ENCODE measurements at places on chromosomes 4 and X.

GRCh38 chr4:177264788-177265422, 44.8 kb upstream of the NEIL3 start:
- DNase-seq = no peak
- no peaks in the 10 kb centered on the region for H3K4me1 ChIP-seq
- no peak overlapping the region for H3K4me3 ChIP-seq
- no peaks in the 10 kb centered on the region for H3K36me3 ChIP-seq

DNA sequence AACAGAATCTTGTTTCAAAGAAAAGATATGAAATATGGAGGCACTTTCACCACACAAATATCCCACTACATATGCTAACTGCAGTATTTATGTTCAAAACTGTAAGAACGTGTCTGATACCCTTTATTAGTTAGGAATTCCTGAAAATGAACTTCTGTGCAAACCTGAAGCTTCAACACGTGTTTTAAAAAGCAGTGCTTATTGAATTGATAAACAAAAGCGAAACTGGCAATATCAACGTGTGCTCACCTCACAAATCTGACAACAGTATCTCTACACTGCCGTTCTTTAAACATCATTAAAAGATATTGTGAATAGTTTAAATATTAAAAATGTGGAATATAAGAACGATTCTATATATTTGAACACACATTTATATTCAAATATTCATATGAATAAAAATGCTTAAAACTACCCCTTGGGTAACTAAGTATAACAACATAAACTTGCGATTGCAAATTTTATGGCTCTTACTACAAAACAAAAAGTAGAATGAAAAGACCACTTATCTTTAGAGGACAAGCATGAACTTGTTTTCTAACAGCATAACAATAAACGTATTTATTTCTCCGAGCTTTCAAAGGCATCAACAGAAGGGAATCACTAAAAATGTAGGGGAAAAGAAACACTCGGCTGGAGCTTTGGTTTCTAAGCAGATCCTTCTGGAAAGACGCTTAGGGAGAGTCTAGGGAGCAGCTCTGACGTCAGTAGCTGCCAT, at the start of gene LRP2BP:
Gene LRP2BP (minus strand): TSS at position 687 of the 718 bp plus-strand sequence. CDS start 17,738 bp downstream, outside the sequence.
- H3K4me3 ChIP-seq = peak within 1 kb of the TSS; percentile 48
- no peaks in the 10 kb centered on the region for H3K27me3 ChIP-seq
- H3K36me3 ChIP-seq = no peaks in the 10 kb centered on the region

DNA sequence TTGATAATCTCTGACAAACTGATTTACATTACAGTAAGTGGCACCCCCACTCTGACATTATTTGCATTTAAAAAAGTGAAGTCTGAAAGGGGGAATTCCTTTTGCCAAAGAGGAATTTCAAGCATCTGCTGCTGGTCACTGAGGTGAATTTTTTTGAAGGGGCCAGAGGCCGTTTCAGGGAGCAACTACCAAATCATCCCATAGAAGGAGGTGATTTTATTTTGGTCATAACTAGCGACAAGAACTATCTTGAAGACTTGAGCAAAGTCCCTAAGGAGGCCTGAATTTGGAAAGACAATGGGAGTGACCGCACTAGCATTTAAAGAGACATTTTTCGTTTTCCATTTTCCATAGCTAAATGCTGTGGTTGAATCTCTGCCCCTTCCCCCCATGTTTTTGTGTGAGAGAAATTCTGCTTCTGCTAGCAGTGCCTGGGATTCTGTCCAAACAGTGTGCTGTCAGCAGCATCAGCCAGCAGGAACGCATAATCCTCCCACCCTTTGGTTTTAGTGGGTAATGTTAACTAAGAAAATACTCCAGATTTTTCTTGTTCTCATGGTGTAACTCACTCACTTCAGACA, 110.1 kb upstream of the MED14 start:
- H3K27ac ChIP-seq = peak overlapping the region; percentile 62
- no peaks in the 10 kb centered on the region for H3K4me1 ChIP-seq
- H3K27me3 ChIP-seq = no peaks in the 10 kb centered on the region

GRCh38 chr4:56149591-56149990, 200.8 kb downstream of the CEP135 start:
- no peaks in the 10 kb centered on the region for H3K4me1 ChIP-seq
- H3K4me3 ChIP-seq = no peak overlapping the region
- DNase-seq = no peak
- H3K27me3 ChIP-seq = no peaks in the 10 kb centered on the region
- H3K27ac ChIP-seq = no peak overlapping the region
- no peaks in the 10 kb centered on the region for H3K36me3 ChIP-seq

GRCh38 chr4:110793890-110794554, 171.1 kb upstream of the PITX2 start:
- H3K36me3 ChIP-seq = no peaks in the 10 kb centered on the region
- peaks cover 9% of the 10 kb centered on the region for H3K4me1 ChIP-seq
- no peak overlapping the region for H3K4me3 ChIP-seq
- peak; percentile 89 for DNase-seq

DNA sequence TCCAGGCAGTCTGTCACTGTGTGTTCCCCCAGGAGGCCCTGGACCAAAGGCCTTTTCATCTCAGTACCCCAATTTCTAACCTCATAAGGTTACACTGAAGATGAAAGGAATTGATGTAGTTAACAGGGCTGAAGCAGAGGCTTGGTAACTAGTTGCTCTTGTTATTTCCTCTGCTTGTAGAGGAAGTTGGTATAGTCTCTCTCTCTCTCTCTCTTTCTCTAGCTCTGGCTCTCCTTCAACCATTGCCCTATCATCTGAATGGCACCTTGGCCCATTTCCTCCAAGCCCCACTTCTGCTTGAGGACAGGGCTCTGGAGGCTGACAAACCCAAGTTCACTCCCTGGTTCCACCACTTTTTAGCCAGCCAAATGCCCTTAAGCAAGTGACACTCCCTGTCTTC, 96.1 kb downstream of the MAMLD1 start:
- H3K27ac ChIP-seq = no peak overlapping the region
- DNase-seq = no peak
- H3K36me3 ChIP-seq = no peaks in the 10 kb centered on the region
- H3K4me3 ChIP-seq = no peak overlapping the region
- no peaks in the 10 kb centered on the region for H3K4me1 ChIP-seq
- no peaks in the 10 kb centered on the region for H3K27me3 ChIP-seq

DNA sequence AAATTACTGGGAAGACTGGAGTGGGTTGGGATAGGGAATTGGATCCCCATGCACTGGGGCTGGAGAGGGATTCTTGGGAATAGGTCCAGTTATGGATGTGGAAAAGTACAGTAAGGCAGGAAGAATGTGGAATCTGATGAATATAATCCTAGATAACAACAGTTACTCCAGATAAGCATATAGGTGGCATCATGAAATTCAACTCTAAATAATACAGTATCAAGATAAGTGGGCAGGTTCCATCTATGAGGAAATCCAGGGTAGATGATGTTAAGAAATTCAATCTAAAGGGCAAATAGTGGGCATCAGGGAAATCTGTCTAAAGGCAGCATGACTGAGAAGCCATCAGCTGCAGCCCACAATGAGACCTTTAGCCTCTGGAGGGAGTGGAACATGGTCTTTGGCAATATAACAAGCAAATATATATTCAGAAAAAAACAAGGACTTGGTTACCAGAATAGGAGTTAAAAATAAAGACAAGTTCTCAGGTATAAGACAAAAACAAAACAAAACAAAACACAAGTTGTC, 1.2 kb downstream of the DTHD1 start:
- H3K4me1 ChIP-seq = peaks cover 5% of the 10 kb centered on the region
- H3K27ac ChIP-seq = no peak overlapping the region
- no peaks in the 10 kb centered on the region for H3K36me3 ChIP-seq
- H3K4me3 ChIP-seq = no peak overlapping the region

DNA sequence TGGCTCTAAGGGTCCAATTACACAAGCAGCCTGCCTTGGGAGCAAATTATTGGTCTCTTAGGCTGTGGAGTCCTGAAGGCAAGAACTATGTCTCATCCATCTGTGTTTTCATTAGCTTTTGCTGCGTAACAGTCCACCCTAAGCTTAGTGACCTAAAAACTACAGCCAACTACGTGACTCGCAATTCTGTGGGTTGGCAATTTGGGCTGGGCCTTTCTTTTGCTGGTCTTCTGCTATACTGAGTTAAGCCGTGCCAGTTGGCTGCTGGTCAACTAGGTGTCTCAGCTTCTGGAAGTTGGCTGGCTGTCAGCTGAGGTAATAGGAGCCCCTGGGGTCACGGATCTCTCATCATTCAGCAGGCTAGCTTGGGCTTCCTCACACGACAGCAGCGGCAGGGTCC, 205.6 kb upstream of the S100G start:
- DNase-seq = no peak
- no peaks in the 10 kb centered on the region for H3K36me3 ChIP-seq
- H3K4me1 ChIP-seq = no peaks in the 10 kb centered on the region
- no peak overlapping the region for H3K4me3 ChIP-seq
- H3K27ac ChIP-seq = no peak overlapping the region

GRCh38 chr4:186887752-186888151, 164.1 kb upstream of the FAT1 start:
- H3K27ac ChIP-seq = no peak overlapping the region
- H3K27me3 ChIP-seq = no peaks in the 10 kb centered on the region
- H3K36me3 ChIP-seq = no peaks in the 10 kb centered on the region
- DNase-seq = no peak
- H3K4me3 ChIP-seq = no peak overlapping the region

DNA sequence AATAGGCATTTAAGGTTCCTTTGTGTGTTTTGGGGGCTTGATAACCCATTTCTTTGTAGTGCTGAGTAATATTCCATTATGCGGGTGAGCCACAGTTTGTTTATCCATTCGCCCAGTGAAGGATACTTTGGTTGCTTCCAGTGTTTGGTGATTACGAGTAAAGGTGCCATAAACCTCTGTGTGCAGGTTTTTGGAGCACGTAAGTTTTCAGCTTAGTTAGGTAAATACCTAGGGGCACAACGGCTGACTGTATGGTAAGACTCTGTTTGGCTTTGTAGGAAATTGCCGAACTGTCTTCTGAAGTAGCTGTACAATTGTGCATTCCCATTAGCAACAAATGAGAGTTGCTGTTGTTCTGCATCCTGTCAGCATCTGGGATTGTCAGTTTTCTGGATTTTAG, 3.8 kb upstream of the TBL1X start:
- no peaks in the 10 kb centered on the region for H3K36me3 ChIP-seq
- no peaks in the 10 kb centered on the region for H3K27me3 ChIP-seq
- H3K4me1 ChIP-seq = no peaks in the 10 kb centered on the region
- no peak overlapping the region for H3K4me3 ChIP-seq
- H3K27ac ChIP-seq = no peak overlapping the region

GRCh38 chr4:174948826-174949225, 30.7 kb downstream of the ADAM29 start:
- no peaks in the 10 kb centered on the region for H3K36me3 ChIP-seq
- no peak overlapping the region for H3K27ac ChIP-seq
- H3K27me3 ChIP-seq = no peaks in the 10 kb centered on the region

- H3K27ac ChIP-seq = no peak within 1 kb of the TSS
- peak within 1 kb of the TSS; percentile 50 for H3K4me3 ChIP-seq
- no peaks in the 10 kb centered on the region for H3K36me3 ChIP-seq
- peaks cover 47% of the 10 kb centered on the region for H3K27me3 ChIP-seq
Observed at GRCh38 chr4:82798168-82799005, at the start of gene SCD5. SCD5 (minus strand) TSS chr4:82798796; CDS start chr4:82798537, 259 bp downstream.

GRCh38 chrX:48498374-48498809, 10.4 kb upstream of the PORCN start:
- no peaks in the 10 kb centered on the region for H3K36me3 ChIP-seq
- H3K4me1 ChIP-seq = no peaks in the 10 kb centered on the region
- no peak overlapping the region for H3K27ac ChIP-seq
- H3K27me3 ChIP-seq = no peaks in the 10 kb centered on the region
- DNase-seq = no peak
- no peak overlapping the region for H3K4me3 ChIP-seq

GRCh38 chrX:121216641-121217374, 169.4 kb downstream of the GLUD2 start:
- H3K4me1 ChIP-seq = no peaks in the 10 kb centered on the region
- no peaks in the 10 kb centered on the region for H3K27me3 ChIP-seq
- DNase-seq = no peak
- no peak overlapping the region for H3K4me3 ChIP-seq
- no peak overlapping the region for H3K27ac ChIP-seq

- no peak for DNase-seq
- no peak overlapping the region for H3K4me3 ChIP-seq
- H3K4me1 ChIP-seq = peaks cover 2% of the 10 kb centered on the region
- no peaks in the 10 kb centered on the region for H3K27me3 ChIP-seq
- H3K27ac ChIP-seq = no peak overlapping the region
Observed at GRCh38 chr4:47415719-47416118, 47.8 kb downstream of the COMMD8 start.

DNA sequence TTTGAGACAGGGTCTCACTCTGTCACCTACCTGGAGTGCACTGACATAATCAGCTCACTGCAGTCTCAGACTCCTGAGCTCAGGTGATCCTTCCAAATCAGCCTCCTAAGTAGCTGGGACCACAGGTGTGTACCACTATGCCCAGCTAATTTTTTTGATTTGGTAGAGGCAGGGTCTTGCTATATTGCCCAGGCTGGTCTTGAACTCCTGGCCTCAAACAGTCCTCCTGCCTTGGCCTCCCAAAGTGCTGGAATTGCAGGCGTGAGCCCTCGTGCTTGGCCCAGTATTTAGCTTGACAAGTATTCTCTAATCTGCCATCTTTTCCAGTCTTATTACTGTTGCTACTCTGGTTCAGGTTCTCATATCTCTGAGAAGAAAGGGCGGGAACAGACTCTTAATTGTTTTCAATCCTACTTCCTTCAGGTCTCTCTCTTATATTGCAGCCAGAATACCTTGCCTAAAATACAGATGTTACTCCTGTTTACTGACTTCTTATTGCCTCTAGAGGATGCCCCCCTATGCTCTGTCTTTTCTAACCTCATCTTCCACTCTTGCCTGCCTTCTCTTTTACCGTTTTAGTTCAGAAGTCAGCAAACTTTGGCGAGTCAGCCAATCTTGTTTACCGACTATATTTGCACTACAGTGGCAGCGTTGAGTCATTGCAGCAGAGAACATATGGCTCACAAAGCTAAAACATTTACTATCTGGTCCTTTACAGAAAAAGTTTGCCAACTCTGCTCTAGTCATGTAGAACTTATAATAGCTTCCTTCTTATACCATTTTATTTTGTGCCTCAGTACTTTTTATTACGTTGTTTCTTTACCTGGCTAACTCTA, 19.0 kb downstream of the MRPL1 start:
- H3K36me3 ChIP-seq = no peaks in the 10 kb centered on the region
- no peak overlapping the region for H3K27ac ChIP-seq
- no peaks in the 10 kb centered on the region for H3K27me3 ChIP-seq

DNA sequence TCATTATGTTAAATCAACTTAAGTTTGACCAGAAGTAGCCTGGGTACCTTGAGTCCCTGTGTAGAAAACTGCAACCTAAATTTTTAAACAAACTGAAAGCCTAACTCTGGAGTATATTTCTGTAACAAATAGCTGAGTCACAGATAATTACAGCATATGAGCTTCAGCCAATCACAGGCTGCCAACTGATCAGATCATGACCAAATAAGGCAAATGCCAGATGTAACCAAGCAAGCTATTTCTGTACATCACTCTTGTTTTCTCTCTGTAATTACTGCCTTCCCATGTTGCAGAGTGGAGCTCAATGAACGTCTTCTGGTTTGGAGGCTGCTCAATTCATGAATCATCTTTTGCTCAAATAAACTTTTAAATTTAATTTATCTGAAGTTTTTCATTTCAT, 980.9 kb upstream of the DIAPH2 start:
- no peaks in the 10 kb centered on the region for H3K27me3 ChIP-seq
- H3K4me3 ChIP-seq = no peak overlapping the region
- H3K36me3 ChIP-seq = no peaks in the 10 kb centered on the region
- H3K4me1 ChIP-seq = no peaks in the 10 kb centered on the region

Data from mesendoderm (in vitro differentiated cells).